Stimulated activated CD8-positive, alpha-beta memory T cell treated with anti-CD3 and anti-CD28 coated beads, Interleukin-2, amount 100 ng/mL, for 48 hours (primary cell): ENCODE measurements at places on chromosomes 1 and 21.

- DNase-seq, result no peak
These were observed 43.8 kb downstream of the MIER1 start for GRCh38 chr1:66968574-66968973.

DNA sequence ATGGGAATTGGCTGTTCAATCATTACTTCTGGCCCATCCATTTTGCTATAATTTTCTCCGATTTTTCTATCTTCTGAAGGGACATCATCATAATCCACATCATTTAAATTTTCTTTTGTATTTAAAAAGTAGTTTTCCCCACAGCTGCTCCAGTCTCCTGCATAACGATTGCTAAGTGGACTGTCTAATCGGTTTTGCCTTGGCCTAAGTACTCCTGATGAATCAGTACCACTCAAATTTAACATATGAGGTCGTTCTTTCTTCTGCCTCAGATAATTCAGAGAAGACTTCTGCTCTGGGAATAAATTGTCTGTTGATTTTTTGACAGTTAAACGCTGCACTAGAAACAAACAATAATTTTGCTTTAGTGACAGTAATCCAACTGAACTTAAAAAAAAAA, 41.9 kb downstream of the SYDE2 start:
- DNase-seq, result no peak

GRCh38 chr1:228748431-228748830, 13.2 kb downstream of the RHOU start:
- no peak for DNase-seq

- DNase-seq, result no peak
These were observed 25.2 kb downstream of the RC3H1 start for GRCh38 chr1:173996995-173997394.

DNA sequence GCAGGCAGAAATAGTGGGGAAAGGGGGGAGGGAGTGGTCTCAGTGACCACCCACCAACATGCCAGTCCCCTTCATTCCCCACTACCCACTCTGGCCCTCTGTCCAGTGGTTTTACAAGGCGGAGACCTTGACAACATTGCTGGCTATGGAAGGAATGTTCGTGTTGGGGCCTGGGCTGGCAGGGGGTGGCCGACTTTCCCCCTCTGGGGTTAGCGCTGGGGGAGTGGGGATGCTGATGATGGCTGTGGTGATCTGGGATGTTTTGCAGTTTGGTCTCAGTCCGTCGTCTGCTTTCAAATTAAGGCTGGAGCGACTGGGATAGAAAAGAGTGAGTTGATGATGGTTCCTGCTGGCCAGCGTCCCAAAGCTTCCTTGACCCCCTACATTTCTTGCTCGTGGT, 20.3 kb downstream of the DDX20 start:
- DNase-seq, result no peak

GRCh38 chr1:30329802-30330557, 393.4 kb downstream of the MATN1 start:
- no peak for DNase-seq

GRCh38 chr1:186183219-186183618, 191.8 kb downstream of the TPR start:
- DNase-seq, result peak; percentile 11

DNA sequence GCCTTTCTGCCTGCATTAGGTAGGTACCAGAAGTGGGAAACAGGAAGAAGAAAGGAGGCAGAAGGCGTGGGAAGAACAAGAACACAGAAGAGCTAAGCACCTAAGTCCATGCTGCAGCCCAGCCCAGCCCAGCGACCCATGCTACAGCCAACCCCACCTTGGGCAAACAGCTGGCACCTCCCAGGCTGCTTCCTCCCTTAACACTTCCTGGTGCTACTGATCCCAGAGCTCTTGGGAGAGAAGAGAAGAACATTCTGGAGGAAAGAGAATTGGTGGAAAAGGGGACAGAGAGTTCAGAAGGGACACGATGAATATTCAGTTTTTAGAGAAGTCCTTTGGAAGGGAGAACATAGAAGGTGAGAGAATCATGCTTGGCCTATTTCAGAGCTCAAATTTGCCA, 28.5 kb downstream of the PLEKHA6 start:
- no peak for DNase-seq

DNA sequence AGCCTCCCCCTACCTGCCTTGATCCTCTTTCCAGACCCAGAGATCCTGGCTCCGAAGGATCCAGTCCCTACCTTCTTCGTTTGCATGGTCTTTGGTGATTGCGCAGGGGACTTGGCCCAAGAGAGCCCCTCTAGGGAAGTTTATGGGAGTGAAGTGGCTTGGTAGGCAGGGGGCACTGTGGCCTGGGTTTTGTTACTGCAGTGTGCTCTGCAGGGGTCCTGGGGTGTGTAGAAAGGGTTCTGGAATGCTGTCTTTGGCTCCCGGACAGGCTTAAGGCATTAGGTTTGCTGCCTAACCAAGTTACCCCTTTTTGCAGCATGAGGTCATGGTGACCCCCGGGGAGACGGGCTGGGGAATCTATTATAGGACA, 3.8 kb downstream of the ATP8B2 start:
- no peak for DNase-seq

DNA sequence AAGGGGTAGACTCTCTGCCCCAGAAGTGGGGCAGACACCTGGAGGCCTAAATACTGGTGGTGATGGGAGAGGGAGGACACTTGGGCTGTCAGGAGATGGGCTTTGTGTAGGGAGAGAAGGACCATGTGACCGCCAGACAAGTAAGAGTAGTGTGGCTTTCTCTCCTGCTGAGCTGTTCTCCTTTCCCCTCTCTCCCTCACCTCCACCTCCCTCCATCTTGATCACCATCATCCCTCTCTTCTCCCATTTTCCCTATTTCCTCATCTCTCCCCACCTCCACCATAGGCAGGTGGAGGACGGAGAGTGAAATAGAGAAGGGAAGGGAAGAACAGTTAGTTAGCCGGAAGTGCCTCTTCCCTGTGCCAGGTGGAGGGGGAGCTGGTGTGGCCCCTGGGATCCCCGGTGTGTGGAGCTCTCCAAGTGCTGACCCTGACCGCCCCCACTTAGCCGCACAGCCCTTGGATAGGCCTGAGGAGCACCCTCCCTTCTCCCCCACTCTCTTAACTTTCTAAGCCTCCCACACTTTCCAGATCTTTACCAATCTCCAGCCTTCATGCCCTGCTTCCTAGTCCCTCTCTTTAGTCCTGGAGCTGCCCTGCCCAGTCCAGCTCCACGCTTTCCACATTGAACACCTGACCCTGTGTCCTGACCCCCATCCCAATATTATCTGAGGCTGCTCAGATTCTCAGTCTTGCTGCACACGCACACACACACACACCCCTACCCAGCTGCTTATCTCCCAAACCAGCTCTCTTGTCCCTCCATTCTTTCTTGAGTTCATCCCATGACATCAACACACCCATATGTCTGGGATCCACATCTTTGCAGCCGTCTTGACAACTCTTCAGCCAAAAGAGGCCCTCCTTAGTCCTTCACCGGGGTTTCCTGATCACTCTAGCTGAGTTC, 1.5 kb downstream of the CELF3 start:
- DNase-seq, result no peak

DNA sequence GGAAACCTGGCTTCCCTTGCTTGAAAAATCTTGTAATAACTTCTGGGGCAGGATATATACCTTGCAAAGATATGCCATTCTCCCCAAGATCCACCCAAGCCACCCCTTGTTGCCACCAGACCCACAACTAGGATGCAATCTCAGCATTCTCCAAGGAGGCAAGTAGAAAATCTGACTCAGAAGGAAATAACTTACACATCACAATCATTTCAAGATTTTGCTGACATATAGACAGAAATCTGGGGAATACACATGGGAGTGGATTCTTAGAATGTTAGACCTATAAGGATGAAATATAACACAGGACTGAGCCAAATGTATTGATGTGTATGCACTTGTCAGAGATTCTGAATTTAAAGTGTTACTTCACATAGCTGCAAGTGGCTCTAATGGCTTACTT, 14.8 kb upstream of the ZDHHC18 start:
- DNase-seq, result no peak

DNA sequence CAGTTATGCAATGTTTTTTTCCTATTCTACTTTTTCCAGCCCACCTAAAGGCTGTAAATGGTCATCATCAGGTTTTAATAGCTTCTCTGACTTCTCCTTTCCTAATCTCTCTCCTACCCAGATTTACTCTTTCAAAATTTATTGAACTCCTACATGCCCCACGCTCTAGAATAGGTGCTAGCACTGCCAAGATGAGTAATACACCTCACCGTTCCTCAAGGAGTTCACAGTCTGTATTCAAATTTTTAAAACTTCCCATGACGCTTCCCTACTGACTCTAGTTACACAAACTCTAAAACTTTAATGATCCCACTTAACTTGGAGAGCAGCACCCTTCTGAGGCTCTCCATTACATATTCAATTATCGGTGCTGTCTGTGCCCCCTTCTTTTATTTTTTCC, 51.6 kb downstream of the ALG14 start:
- DNase-seq, result no peak

- no peak for DNase-seq
These were observed 9.0 kb upstream of the SH3GLB1 start for GRCh38 chr1:86695400-86695799.

- no peak for DNase-seq
These were observed 123.7 kb downstream of the FOXD2 start for GRCh38 chr1:47561523-47562007.

GRCh38 chr1:51372561-51372960, 42.2 kb upstream of the TTC39A start:
- no peak for DNase-seq

GRCh38 chr1:177772386-177772960, 197.4 kb downstream of the SEC16B start:
- no peak for DNase-seq

DNA sequence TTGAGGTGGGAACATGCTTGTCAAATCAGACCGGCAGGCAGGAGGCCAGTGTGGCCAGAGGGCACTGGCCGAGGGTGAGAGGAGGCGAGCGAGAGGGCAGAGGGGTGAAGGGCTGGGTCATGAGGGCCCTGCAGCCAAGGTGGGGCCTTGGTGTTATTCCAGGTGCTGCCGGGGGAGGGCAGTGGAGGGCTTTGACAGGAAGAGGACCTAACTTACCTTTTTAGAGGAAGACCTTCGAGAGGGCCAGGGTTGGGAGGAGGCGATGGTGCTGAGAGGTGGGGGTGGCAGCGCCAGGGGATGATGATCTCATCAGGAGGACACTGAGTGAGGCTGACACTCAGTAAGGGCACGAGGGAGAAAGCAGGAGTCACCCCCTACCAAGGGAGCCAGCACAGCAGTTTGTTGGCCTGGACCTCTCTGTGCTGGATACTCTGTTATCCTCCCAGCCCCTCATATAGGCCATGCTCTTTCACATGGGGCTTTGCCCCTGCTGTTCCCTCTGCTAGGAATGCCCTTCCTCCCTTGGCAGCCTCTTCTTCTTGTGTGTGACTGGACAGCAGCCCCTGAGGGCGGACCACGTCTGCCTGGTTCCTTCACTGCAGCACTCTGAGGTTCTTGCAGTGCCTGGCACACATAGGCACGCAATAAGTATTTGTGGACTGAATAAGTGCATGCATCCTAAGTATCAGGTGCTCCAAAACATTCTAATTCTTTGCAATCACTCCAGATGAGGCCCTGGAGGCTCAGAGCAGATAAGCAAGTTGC, 7.5 kb upstream of the TTC22 start:
- no peak for DNase-seq

DNA sequence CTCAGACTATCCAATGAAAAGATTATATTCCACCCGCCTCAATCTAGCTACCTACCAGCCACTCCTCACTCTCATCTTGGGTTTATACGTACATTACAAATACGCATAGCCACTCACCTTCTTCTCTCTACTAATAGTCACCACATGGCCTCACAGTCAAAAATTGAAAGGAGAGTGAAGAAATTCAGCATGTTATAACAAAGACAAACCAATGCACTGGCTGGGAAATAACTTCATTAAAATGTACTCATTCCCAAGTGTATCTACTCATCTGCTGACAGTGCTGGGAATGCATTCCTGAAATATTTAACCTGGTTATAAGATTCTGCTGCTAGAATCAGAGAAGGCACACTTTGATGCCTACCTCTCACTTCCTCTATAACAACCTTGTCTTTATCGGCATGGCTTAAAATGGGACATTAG, 6.5 kb downstream of the ZNF644 start:
- no peak for DNase-seq

DNA sequence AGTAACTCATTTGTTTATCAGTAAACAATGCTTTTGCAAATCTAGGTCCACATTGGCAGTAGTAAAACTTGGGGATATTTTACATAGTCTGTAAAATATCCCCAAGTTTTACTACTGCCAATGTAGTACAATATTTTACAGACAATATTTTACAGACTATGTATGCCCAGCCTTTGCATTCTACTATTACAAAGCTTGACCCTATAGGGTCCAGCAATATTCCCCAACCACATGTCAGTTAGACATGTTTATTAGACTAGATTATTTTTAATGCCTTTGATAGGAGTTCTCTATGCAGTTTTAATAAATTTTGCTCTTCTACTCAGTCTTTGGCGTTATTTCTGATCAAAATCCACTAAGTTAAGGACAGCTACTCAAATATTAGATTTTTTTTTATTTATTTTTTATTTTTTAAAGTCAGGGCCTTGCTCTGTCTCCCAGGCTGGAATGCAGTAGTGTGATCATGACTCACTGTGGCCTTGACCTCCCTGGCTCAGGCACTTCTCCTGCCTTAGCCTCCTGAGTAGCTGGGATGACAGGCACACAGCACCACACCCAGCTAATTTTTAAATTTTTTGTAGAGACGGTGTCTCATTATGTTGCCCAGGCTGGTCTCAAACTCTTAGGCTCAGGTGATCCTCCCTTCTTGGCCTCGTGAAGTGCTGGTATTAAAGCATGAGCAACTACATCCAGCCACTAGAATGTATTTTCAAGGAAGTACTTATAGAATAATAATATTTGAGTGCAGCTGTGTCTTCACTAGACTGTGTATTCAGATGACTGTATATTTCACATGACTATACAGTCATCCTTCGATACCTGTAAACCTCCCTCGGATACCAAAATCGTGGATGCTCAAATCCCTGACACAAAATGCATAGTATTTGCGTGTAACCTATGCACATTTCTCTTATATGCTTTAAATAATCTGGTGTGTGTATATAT, 19.8 kb downstream of the MIER1 start:
- DNase-seq, result no peak

DNA sequence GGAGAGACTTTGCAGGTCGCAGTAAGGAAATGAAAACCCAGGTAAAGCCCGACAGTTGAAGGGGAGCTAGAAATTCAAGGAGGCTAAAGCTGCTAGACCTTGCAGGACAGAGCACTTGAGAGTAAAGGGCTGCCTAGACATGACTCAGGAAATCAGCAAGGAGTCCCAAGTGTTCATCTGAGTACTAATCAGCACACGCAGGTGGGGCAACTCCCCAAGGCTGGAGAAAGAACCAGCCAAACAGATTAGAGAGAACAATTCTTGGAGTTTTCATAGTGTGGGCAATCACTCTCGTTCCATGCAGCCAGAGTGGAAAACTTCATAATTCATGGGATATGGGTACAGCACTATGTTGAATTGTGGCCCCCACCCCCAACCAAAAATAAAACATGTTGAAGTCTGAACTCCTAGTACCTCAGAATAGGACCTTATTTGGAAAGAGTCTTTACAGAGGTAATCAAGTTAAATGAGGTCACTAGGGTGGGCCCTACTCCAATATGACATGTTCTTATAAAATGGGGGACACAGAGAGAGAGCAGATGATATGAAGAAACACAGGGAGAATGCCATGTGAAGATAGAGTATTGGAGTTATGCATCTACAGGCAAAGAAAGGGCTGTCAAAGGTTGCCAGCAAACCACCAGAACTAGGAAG, 28.0 kb downstream of the SYDE2 start:
- DNase-seq, result no peak
